Right atrium auricular region (tissue), 2 donors: ENCODE measurements at places on chromosomes 6 and 20.

DNA sequence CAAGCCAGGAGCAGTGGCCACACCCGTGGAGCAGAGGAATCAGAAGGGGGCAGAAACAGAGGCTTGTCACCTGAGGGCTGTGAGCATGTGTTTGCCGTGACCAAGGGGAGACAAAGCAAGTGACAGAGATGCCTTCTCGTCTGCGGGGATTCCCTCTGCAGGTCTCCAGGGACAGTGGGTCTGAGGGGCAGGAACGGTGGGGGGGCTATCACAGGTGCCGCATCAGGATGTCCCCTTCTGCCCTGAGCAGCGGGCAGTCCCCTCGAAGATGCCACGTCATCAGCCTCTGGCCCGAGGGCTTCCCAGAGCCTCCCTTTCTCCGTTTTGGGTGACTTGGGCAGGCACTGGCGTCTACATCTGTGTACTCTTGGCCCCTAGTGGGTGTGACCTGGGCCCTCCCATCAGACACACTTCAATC lies 338.7 kb downstream of the PREX1 start:
- no peak for DNase-seq

GRCh38 chr6:105733556-105734162 lies 330.8 kb upstream of the PREP start:
- DNase-seq = no peak

GRCh38 chr6:46674410-46674809 lies 13.3 kb upstream of the TDRD6 start:
- DNase-seq = no peak

GRCh38 chr6:89257781-89258180 lies 40.6 kb upstream of the GABRR1 start:
- DNase-seq = no peak

DNA sequence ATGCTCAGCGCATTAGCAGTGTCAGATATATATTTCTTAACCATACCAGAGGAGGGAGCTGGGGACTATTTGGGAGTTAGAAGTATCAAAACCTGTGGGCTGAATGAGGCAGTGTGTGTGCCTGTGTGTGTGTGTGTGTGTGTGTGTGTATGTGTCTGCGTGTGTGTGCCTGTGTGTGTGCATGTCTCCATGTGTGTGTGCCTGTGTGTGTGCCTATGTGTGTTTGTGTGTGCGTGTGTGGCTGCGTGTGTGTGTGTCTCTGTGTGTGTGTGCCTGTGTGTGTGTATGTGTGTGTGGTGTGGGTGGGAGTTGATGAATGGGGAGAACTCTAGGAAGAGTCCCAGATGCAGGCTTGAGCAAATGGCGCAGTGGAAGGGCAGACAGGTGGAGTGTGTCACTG lies 92.9 kb downstream of the PAX1 start:
- DNase-seq = no peak

DNA sequence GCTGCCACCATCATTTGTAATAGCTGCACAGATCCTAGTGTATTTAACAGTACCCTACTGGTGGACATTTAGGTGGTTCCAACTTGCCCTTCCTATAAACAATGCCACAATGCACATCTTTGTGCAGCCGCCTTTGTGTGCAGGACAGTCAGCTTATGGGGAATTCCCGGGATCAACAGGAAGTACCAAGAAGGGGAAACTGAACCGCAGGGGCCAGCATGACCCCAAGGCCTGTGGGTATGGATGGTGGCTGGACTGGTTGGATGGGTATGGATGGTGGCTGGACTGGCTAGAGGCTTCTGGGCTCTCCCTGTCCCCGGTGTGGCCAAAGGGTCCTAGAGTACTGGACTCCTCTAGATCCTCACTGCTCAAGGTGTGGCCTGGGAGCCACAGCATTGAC lies 46.7 kb downstream of the CEBPB start:
- DNase-seq = no peak

GRCh38 chr6:116100419-116101301 lies at the start of gene NT5DC1:
TSS of gene NT5DC1 (plus strand) at chr6:116100853. CDS start at chr6:116100931, 78 bp downstream.
- peak; percentile 87 for DNase-seq

- DNase-seq = no peak
Measured at GRCh38 chr6:53979468-53980067, 131.7 kb upstream of the MLIP start.

GRCh38 chr20:57686931-57687652 lies 22.7 kb downstream of the PMEPA1 start:
- DNase-seq = no peak

- no peak for DNase-seq
Measured at GRCh38 chr6:12395898-12396297, 105.7 kb downstream of the EDN1 start.

DNA sequence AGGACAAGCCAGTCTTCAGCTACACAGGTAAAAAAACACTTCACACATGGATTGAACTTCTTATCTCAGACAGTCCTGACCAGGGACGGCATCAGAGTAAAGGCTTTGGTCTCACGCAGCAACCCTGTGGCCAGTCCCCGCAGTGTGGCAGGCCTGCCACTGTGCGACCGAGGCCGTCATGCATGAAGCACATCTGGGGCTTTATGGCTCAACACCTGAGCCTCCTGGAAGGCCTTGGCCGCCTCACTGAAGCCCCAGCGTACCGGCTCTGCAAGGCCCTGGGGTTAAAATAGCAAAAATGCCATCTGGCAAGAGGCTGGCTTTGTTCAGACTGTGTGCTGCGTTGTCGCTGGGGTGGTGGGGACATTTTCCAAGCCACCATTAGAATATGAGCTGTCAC lies 32.8 kb downstream of the TBC1D7 start:
- DNase-seq = peak; percentile 32

GRCh38 chr6:136521911-136522310 lies 28.3 kb downstream of the MAP7 start:
- no peak for DNase-seq

DNA sequence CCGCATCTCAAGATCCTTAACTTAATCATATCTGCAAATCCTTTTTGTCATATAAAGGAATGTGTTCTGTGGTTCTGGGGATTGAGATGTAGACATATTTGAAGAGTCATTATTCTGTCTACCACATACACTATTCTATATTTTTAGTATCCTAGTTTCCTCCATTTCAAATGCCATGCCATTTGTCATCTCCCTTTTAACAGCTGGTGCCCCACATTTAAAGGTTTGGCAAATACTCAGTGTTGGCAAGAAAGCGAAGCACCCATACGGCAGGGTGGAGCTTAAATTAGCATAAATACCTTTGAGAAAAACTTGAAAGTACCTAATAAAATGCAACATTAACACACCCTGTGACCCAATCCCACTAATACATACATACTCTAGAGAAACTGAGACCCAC lies 31.7 kb downstream of the PAK5 start:
- no peak for DNase-seq

- no peak for DNase-seq
Measured at GRCh38 chr6:81998432-81998831, 246.0 kb upstream of the TENT5A start.

- DNase-seq = no peak
Measured at GRCh38 chr6:161476711-161477110, 202.8 kb upstream of the AGPAT4 start.

- DNase-seq = no peak
Measured at GRCh38 chr6:161327360-161327953, 53.6 kb upstream of the AGPAT4 start.

GRCh38 chr6:142542704-142543233 lies 241.0 kb downstream of the ADGRG6 start:
- DNase-seq = peak; percentile 67

GRCh38 chr20:48965189-48965910 lies 43.8 kb downstream of the ARFGEF2 start:
- DNase-seq = no peak

DNA sequence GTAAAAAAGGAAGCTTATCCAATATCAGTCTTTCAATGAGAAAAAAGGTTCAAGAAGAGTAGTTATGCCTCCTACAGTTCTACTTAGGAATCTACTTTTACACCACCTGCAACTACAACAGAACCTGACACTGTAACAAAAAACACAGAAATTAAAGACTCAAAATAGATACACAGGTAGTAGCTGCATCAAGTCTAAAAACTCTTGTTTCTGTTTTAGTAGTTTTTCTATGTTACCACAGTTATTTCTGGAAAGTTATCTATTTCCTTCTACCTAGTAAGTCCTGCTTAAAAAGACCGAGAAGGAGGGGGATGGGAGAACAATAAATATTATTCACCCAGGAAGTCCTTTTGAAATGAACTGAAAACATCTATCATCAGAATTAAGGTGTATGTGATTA lies 52.5 kb downstream of the ATG5 start:
- no peak for DNase-seq

DNA sequence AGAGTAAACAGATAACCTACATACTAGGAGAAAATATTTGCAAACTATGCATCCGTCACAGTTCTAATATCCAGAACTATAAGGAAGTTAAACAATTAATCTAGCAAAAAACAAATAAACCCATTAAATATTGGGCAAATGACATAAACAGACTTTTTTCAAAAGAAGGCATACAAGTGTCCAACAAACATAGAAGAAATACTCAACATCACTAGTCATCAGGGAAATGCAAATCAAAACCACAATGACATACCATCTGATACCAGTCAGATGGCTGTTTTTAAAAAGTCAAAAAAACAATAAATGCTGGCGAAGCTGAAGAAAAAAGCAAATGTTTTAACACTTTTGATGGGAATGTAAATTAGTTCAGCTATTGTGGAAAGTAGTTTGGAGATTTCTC lies 1117.7 kb upstream of the MAP3K7 start:
- no peak for DNase-seq

- no peak for DNase-seq
Measured at GRCh38 chr6:88641178-88641903, 322.1 kb downstream of the RNGTT start.

DNA sequence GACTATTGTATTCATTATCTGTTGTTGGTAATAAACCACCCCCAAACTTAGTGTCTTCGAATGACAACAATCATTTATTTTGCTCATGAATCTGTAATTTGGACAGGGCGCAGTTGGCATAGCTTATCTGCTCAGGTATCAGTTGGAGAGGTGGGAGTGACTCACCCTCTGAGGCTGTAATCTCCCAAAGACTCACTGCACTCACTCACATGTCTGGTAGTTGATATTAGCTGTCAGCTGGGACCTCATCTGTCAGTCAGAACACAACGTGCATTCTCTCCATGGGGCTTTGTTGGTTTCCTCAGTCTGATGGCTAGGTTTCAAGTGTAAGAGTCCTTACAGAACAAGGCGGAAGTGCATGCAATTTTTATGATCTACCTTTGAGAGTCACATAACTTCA lies 219.0 kb upstream of the PRND start:
- DNase-seq = no peak

- DNase-seq = no peak
Measured at GRCh38 chr6:157312757-157313156, 10.6 kb downstream of the TMEM242 start.

GRCh38 chr20:14523090-14523489 lies 185.7 kb upstream of the FLRT3 start:
- DNase-seq = no peak

GRCh38 chr6:90274451-90275030 lies 22.1 kb downstream of the BACH2 start:
- no peak for DNase-seq

- no peak for DNase-seq
Measured at GRCh38 chr20:38001981-38002380, 31.3 kb downstream of the TTI1 start.

DNA sequence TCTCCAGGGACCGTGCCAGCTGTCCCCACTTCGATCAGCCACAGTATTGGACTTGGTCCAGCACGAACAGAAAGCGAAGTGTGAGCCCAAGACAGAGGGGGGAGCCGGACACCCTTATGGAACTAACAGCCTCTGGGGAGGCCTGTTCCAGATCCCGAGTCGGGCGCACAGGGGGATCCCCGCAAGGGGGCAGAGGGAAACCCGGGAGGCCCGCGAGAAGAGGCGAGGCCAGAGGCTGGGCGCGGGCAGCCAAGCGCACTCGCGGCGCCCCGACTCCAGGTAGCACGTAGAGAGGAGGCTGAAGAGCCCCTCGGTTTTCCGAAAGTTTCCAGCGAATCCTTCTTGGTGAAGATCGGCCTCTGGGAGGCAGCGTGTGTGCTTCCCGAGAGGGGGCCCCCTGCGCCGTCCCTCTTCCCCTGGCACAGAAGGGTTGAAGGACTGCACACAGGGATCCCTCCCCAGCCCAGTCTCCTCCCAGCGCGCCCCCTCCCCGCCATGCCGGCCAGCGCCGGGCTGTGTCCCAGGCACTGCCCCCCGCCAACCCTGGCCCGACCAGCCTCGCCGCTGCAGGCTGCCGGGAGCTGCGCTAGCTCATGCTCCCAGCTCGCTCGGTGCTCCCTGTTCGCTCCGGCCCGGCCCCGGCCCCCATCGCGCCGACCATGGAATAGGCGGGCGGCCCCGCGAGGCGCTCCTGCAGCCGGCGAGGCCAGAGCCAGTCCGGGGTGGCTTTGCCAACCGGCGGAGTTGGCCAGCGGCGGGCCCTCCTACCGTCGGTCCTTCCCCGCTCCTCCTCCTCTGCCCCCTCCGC lies 577 bp upstream of the SLC24A3 start:
- DNase-seq = no peak

DNA sequence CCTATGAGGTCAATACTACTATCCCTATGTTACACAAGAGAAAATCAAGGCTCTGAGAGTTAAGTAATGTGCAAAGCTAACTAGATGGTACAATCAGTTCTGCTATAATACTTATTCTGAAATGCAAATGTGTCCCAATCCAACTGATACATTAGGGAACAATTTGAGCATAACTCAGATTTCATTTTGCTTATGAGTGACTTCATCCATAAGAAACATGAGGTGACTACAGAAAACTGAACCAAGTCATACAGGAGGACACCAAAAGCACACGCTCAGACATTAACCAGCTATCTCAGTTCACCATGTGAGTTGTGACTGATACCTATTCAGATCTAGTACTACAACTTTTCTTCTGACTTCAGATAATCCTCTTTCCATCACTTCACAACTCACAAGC lies 179.9 kb upstream of the RUNX2 start:
- no peak for DNase-seq

- DNase-seq = no peak
Measured at GRCh38 chr6:34559651-34560365, 3.7 kb upstream of the SPDEF start.

- no peak for DNase-seq
Measured at GRCh38 chr6:31717499-31718222, 2.5 kb downstream of the LY6G6D start.
